Activated CD8-positive, alpha-beta memory T cell treated with anti-CD3 and anti-CD28 coated beads for 1 hour (primary cell): ENCODE measurements at places on chromosomes 2 and 18.
A peak's percentile ranks its signal among the peaks of the same experiment; 100 is the strongest.

DNA sequence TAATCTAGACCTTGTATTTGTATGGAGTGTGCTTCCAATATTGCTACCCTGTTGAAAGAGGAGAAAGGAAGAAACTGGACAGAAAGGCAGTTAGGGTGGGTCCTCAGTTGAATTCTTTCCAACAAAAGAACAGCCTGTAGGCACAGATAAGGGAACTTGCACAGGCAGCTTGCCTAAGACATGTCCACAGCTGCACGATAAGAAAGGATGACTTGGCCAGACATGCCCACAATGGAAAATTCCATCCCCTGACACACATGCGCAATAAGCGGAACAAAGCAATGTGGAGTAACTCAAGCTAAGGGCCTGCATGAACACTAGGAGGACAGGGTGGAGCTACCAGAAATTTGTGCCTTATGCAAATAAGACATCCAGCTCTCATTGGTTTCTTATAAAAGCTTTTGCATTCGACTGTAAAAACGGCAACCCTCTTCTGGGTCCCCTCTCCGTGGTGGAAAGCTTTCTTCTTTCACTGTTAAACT lies 1084.7 kb upstream of the NXPH2 start:
- no peak for DNase-seq

DNA sequence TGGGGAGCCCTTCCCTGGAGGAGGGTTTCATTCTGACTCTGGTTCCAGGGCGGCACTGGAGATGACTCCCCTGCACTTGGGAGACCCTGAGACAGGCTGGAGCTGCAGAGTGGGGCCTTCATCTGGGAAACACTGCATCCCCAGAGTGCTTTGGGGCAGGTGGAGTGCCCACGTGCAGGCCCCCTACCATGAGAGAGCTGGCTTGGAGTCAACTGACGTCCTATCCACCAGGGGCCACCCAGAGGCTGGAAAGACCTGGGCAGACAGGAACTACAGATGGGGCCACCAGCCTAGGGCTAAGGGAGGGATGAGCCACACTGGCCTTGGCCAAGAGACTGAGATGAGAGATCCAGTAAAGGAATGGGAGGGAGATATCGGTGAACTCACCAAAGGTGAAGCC lies 153.8 kb downstream of the ASB1 start:
- DNase-seq = no peak

DNA sequence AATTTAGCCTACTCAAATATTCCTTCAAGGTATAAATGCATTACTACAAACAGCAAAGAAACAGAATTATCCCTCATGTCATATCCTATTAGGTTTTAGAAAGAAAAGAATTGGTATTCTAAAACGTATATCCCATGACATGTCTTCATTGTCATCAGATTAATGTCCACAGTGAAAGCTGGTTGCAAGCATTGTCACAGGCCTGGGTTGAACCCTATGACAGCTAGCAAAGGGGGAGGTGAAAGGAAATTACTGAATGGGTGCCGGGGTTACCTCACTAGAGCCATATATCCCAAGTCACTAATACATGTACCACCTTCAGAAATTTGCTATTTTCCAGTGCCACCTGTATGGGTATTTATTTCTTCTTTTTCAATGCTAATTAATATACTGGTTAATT lies 1630.5 kb upstream of the NXPH2 start:
- no peak for DNase-seq

GRCh38 chr2:155190342-155190741 lies 491.8 kb downstream of the KCNJ3 start:
- no peak for DNase-seq

- DNase-seq = no peak
Measured at GRCh38 chr2:165566008-165566407, 96.5 kb downstream of the CSRNP3 start.

- no peak for DNase-seq
Measured at GRCh38 chr2:227252831-227253230, 72.2 kb upstream of the MFF start.

GRCh38 chr2:38978296-38978903 lies 88.7 kb downstream of the ARHGEF33 start:
- DNase-seq = no peak

GRCh38 chr2:75432761-75433361 lies 127.9 kb downstream of the EVA1A start:
- DNase-seq = no peak

DNA sequence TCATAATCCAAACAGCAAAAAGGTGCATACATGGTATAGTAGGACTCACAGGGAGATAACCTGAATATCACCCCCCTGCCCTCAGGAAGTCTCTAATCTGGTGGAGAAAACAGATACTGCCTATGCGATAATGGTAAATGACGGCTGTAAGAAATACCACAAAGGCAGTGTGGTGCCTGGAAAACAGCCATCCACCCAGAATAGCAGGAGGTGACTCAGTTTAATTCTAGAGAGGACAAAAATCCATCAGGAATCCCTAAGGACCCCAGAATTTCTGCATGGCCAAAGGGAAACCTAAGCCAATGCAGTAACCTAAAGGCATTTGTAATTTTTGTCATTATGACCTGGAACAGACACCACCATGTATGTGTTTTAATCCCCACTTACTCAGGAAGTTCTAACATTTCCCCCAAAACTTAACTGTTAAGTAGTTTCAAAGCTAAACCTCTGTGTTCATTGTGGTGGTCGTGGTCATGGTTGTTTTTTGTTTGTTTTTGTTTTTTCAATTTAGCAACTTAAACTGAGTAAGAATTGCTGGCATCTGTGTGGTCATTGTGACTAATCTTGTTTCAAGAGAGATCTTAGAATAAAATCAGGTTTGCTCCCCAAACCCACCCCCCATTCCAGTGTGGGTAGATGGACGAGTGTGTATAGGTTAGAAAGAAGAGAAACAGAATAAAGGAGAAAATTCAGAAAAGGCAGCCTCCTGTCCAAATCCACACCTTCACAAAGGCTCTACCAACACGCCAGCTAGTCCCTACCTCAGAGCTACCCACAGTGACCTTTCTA lies 121.5 kb upstream of the CDCA7 start:
- no peak for DNase-seq

- no peak for DNase-seq
Measured at GRCh38 chr2:240998706-240998994, 232 bp downstream of the SNED1 start.

- no peak for DNase-seq
Measured at GRCh38 chr2:25817630-25818029, 60.7 kb downstream of the ASXL2 start.

GRCh38 chr18:79246309-79247108 lies 149.2 kb upstream of the NFATC1 start:
- peak; percentile 58 for DNase-seq

DNA sequence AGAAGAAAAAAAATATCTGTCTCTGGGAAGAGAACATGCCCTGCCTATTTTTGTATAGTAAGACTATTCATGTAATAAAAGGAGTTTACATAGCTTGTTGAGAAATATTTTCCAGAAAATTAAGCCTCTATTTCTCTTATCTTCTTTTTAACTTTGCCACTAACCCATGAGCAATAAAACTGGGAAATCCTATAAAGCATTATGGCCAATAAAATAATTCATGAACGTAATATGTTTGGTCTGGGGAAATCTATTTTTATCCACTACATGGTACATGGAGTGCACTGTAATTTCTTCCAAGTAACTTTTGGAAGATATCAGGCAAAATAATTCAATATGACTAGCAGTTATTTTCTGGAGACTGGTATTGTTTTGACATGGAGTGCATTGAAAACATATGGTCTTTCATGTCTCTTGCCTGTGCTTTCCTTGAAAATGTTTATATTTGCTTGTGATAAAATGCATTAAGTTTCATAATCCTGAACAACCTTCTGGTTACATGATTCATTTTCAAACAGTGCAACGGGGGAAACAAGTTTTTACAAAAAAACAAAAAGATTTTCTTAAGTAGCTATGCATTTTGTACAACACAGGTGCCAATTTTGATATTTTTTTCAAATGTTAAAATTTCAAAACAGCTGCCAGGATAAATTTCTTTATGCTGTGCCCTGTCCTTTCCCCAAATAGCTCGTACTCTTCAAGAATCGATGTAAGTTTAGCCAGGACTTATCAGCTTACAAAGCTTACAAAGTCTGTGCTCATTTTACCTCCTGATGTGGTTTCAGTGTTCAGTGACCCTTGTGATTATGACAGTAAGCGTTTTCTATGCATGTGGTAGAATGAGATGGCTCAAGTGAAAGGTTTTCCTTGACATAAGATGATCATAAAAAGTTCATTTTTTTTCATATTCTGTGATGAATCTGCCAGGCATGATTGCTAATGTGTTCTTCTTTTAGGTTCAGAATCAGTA lies 194.5 kb downstream of the UBE2E3 start:
- no peak for DNase-seq

GRCh38 chr2:165636959-165637358 lies 157.1 kb downstream of the GALNT3 start:
- no peak for DNase-seq

GRCh38 chr2:95390881-95391321 lies 11.6 kb upstream of the FAHD2A start:
- no peak for DNase-seq

GRCh38 chr2:157229572-157229971 lies 27.9 kb upstream of the GALNT5 start:
- no peak for DNase-seq

DNA sequence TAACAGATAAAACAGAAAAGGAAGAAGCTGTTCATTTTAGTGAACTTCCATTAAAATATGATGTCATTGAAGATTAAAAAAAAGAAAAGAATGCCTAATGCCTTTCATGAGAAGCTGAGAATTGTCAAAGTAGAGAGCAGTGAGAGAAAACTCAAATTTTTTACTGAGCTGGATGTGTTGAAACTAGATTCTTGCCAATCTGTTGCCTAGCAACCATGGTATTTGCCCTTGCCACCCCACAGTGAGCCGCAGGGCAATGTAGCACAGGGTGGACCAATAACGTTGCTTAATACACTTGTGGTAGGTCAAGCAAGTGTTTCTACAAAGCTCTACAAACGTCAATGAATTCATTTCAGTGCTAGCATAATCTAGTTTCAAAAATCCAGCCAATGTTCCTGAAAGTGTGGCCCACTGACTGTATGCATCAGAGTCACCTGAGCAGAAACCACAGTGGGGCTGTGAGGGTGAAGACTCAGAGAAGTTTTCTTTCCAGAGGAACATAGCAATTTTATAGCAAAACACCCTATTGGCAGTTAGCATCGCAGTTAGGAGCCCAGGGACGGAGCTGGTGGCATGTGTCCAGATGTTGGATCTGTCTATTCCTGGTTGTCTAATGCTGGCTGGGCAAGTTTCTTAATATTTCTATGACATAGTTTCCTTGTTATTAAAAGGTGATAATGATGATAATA lies 132.2 kb downstream of the DOCK10 start:
- DNase-seq = no peak

GRCh38 chr2:171578127-171578803 lies 56.0 kb downstream of the CYBRD1 start:
- DNase-seq = no peak

DNA sequence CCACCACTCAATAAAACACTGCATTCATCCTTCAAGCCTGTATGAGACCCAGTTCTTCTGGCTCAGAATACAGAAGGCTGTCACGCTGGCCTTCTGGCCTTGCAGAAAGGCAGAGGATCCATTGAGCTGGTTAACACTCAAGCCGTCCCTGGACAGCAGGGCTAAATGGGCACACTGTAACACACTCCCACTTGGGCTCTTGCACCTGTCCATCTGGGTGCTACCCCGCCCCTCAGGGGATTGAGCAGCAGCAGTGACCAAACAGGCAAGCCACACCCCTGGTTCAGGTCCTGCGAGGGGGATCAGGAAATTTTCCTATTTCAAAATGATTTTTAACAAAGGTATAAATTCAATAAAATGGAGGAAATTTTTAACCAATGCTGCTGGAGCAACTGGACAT lies 936.0 kb downstream of the CNTNAP5 start:
- no peak for DNase-seq

DNA sequence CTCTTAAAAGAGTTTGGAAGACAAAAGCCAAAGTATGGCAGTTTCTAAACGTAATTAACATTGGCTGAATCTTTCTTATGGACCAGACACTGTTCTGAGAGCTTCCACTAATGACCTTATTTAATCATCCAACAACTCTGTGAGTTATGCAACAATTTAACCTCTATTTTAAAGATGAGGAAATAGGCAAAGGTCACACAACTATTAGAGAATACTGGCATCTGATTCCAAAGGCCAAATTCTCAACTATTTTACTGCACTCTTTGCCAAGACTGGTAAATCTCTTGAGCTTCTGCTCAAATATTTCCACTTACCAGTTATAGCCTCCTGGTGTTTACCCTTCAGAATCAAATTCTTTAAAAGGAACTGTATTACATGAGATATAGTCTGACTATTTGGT lies 42.1 kb upstream of the ERMN start:
- no peak for DNase-seq

- no peak for DNase-seq
Measured at GRCh38 chr2:201779901-201780673, 646 bp downstream of the ALS2 start.

DNA sequence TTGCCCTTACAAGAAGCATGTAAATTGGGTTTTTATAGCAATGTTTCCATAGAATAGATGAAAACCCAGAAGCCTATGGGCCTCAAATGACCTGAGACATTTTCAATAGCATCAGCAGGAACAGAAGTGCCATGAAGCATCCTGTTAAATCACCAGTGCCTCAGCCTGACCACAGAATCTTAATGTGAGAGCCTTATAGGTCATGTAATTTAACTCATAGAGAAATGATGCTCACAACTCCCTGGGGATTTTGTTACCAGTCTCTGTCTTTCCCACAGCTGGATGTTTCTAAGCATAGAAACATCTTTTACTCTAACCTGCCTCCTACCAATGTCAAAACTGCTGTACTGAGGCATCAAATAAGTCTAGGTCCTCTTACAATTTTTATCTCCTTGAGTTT lies 295.8 kb upstream of the ACVR2A start:
- DNase-seq = no peak

DNA sequence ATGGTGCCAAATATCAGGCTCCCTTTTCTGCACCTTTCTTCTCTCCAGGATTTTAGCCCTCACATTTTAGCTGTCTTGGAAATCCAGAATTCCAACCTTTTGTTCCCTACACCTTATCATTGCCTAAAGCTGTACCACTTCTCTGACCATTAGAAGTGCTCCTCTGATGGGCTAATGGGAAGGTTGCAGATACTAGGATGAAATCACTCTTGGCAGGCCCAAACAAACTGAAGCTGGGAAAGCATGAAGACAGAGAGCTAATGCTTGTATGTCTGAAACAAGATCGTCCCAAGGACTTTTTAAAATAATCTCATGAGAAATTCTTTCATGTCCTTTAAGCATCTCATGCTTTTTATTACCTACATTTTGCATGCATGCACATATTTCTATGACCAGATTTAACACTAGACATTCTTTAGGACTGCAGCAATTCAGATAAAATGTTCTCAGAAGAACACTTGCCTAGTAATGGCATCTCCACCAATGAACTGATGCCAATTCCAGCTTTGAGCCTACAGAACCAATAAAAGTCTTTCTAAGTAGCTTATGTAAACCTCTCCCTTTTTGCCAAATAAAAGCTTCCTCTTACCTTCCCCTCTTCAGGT lies 98.4 kb upstream of the OSR1 start:
- DNase-seq = no peak

- DNase-seq = no peak
Measured at GRCh38 chr2:71578767-71579342, 125.5 kb downstream of the DYSF start.

- no peak for DNase-seq
Measured at GRCh38 chr2:147538088-147538487, 306.7 kb upstream of the ACVR2A start.

- DNase-seq = no peak
Measured at GRCh38 chr2:84865181-84865783, 15.6 kb downstream of the TRABD2A start.
